ENCODE measurements at places on chromosomes 7 and 10.

DNA sequence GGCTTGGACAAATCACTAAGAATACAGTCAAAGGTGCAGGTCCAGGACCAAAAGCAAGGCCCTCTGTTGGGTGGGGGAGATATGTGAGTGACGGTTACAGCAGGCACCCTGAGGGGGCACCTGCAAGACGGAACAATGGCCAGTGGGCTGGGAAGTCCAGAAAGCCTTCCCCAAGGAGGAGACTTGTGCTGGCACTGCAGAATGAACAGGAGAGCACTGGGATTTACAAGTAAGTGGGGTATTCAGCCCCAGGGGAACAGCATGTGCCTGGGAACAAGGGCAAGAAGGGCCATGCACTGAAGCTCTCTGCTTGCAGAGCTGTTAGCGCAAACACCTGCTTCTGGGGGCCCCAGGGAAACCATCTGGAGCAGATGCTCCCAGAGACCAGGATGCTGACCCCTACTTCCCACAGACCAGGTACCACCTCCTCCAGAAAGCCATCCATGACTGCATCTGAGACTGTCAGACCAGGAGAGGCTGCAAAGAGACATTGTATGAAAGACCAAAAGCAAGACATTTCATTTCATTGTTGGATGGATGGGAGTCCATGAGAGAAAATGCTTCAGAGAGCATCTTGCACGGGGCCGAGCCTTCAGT lies 24.6 kb upstream of the ZMIZ1 start:
- no peak for DNase-seq

GRCh38 chr7:100693312-100694097 lies 545 bp downstream of the GIGYF1 start:
- no peak for DNase-seq

GRCh38 chr10:107425931-107426553 lies 261.5 kb upstream of the SORCS1 start:
- DNase-seq, result no peak

DNA sequence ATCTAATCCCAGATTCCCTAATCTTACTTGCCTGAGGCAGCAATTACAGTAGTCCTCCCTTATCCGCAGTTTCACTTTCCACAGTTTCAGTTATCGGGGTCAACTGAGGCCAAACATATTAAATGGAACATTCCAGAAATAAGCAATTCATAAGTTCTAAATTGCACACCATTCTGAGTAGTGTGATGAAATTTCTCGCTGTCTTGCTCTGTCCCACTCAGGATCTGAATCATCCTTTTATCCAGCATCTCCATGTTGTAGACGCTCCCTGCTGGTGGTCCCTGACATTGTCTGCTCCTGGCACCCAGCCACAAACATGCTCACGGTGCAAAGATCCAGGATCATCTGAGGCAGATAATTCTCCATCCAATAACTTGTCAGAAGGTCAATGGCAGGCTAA lies 128.7 kb upstream of the CXCL12 start:
- DNase-seq, result peak; percentile 81
